ENCODE measurements at places on chromosomes 2 and 18.
A peak's percentile ranks its signal among the peaks of the same experiment; 100 is the strongest.

DNA sequence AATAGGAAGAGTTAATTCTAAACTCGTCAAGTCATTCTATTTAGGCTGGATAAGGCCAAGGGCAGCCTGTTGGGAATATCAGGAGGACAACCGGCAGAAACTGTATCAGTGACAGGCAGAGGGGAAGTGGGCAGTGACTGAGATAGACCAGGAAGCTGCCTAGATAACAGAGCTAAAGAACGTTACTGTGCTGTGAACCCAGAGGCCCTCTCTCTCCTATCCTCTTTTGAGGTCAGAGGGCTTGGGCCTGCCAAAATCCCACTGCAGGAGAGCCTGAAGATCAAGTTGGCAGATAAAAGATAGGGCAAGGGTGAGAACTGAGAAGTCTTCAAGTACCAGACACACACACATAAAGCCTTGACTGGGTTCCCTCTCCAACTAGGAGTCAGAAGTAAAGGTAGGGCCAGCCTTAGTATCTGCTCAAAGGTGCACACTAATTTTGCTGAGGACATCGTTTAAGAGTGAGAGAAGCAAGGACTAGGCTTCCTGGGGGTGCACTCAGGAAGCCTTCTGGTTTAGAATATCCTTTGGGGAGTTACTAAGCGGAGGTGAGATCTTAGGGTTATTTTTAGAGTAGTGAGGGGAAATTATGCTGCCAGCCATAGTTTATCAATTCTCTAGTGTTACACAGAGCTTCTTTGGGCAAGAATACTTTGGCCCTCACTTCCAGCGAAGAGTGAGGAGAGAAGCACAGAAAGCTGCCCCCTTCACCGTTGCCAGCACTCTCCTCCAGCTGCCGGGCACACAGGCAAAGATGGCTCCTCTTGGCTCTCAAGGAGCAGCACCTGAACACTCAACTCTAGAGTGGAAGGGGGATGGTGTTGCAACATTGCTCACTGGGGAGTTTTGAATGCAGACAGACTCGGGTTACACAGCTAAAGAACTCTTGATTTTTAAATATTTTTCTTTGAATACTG is 9.8 kb downstream of the CAVIN2 start:
- DNase-seq: no peak

- DNase-seq: no peak
These were observed 121.7 kb upstream of the GLI2 start for GRCh38 chr2:120613742-120614571.

DNA sequence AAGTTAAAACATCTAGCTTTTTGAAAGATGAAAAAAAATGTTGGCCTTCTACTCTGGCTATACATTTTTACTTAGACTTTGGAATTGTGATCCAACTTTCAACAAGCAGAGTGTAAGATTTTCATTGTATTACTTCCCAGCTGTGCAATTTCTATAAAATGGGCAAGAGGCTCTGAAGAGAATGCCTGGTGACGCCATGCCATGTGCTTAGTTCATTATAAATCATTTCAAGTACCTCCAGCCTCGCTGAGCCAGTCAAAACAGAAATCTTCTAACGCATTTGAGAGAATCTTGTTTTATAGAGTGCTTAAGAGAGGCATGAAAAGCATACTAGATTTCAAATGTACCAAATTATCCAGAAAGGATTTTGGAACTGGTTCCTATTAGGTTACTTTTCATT is 10.1 kb upstream of the STK17B start:
- DNase-seq: no peak

- DNase-seq: no peak
These were observed 127.3 kb upstream of the NYAP2 start for GRCh38 chr2:225272173-225272572.

GRCh38 chr2:54659527-54659926 is 63.9 kb upstream of the EML6 start:
- no peak for DNase-seq

DNA sequence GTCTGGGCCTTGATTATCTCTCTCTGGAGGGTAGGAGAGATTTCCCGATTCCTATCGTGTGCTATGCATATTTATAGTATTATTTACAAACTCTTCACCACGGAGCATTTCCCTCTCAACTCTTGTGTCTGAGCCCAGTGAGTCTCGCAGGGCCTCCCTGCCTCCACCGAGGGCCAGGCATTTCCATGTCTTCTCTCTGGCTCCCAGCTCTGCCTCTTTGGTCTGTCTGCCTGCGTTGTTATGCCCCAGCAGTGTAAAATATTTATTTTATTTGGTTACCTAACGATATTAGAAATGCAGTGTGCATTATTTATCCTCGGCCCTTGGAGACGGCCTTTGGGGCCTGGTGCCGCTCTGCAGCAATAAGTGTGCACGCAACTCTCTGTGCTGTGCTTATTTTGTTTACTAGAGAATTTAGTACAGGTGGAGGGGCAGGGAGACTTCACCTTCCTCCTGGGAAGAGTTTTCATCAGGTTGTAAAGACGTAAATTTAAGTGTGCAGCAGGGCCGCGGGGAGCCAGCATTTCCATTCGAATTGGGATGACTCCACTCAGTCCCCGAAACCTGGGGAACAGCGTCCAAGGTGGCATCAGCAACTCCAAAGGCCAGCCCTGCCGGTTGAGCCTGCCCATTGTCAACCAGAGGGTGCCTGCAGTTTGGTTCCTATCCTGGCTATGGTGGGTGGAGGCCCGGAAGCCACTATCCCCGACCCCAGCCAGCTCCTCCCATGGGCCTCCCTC is 100.2 kb downstream of the PTGR3 start:
- DNase-seq: no peak

DNA sequence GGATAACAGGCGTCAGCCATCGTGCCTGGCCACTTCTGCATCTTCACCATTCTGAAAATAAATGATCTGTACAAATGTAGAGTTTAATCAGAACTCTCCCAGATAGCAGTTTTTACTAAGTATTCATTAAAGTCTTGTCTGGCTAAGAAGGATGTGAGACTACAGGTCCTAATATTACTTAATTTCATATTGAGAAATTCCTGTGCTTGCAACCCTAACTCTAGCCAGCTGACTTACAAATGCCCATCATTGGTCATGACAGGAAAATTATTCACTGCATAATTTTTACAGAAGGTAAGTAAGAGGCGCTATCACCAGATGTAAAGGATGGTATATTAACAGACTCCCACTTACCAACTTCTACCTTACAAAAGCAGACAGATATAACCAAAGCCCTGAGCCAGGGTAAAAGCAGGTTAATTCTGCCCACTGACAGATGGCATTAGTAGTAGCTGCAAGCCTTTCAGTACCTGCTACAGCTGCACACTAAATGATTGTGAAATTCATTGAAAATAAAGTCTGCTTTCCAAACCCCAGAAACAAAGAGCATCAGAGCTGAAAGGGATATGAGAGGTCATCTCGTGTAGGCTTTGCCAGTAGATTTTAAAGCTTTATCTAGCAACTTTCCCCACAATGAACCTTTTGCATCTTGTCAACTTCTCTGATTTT is 271.3 kb upstream of the STON1 start:
- no peak for DNase-seq

- peak; percentile 83 for DNase-seq
These were observed 1.7 kb downstream of the TMSB10 start for GRCh38 chr2:84906900-84907714.

DNA sequence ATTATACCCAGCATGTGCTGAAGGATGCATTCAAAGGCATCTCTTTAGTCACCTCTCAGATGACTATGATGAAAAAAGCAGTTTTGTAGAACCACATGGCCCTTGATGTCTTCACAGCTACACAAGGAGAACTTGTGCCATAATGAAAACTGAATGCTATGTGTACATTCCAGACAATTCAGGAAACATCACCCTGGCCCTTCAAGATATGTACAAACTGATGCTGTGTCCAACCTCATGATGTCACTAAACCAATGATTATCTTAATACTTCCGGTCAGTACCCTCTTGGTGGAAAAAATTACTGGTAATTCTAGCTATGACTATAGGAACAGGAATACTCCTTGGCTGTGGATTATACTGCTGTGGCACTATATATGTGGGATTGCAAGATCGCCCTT is 20.0 kb downstream of the DUSP11 start:
- no peak for DNase-seq

DNA sequence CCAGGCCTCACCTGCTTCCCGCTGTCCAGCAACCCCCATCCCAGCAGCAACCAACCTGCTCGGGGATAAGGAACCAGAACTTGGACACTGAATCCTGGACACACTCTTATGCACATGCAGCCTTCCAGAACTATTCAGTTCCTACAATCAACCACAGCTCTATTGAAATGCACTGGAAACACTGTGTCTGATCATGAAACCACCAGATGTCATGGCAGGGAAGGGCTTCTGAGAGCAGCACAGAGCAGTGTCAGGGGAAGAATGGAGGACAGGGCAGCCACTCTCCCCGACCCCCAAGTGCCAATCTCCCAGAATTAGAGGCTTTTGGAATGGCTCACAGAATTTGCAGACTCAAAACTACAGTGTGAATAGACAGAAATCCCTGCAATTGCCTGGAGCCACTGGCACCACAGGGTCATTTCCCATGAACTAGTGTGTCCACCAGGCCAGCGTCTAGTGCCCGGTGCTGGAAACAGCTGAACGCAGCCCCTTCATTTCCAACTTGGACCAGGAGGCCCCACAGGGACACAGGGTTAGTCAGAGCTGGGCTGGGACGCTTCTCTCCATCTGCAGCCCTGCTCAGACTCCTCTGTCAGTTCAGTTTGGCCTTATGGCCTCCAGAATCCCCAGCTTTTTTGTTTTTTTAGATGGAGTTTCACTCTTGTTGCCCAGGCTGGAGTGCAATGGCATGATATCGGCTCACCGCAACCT is 25.5 kb downstream of the MRPL35 start:
- DNase-seq: no peak

DNA sequence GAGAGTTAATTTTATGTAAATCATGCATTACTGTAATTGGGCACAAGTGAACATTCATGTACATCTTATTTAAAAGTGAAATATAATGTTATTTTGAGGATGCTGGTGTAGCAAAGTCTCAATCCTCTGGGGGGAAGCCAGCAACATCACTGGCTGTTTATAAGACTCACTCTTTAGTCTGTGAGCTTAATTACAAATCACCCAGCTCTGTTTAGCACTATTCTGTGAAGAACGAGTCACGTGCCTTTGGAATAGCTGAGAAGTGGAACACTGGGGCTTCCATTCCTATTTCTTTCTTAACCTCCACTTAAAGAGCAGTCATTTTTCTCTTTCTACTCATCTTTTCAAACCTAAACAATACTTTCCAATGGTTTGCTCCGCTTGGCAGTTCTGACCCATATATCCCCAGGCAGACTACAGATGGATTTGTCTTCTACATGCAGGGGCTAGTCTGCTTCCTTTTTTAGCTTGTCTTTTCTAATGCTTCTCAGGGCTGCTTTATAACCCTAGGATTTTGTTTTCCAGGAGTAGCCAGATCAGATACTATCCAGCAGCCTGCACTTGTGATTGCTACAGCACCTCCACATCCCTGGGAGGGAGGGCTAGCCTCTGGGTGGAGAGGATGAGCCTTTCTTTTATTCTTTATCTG is 95.3 kb upstream of the CAVIN2 start:
- no peak for DNase-seq

- no peak for DNase-seq
These were observed 129.0 kb upstream of the ACVR2A start for GRCh38 chr2:147715807-147716206.

DNA sequence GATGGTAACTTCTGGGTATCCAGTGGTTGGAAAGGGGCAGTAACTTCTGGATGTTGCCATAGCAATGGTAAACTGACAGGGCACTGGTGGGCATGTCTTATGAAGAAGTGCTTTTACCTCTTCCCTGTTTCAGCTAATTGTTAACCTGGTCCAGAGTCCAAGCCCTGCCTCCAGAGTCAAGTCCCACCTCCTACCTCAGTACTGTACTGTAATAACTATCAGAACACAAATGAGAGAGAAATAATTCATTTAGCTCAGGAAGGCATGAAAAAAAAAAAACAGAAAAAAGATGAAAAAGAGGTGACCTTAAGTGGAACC is 237.0 kb downstream of the ZNF804A start:
- no peak for DNase-seq

GRCh38 chr2:200380091-200380561 is 73.6 kb downstream of the SPATS2L start:
- no peak for DNase-seq

GRCh38 chr2:178005756-178006155 is 66.8 kb downstream of the PDE11A start:
- no peak for DNase-seq

DNA sequence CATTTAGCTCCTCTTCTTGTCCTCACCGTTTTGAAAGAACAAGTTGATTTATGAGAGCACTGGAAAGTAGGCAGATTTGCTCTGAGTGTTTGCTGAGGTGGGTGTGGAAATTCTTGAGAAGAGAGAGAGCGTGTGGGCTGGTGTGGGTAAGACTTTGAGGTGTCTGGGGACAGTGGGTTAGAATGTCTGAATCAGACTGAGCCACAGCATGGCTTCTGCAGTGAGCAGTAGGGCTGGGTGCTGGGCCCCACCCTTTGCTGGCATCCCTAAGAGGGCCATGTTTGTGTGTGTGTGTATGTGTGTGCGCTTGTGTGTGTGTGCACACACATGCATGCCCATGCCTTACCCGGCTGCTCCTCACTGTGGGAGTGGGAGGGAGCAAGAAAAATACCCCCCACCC is 63.7 kb downstream of the COPS8 start:
- DNase-seq: no peak

- no peak for DNase-seq
These were observed 757.7 kb downstream of the EPHA4 start for GRCh38 chr2:220814441-220814840.

DNA sequence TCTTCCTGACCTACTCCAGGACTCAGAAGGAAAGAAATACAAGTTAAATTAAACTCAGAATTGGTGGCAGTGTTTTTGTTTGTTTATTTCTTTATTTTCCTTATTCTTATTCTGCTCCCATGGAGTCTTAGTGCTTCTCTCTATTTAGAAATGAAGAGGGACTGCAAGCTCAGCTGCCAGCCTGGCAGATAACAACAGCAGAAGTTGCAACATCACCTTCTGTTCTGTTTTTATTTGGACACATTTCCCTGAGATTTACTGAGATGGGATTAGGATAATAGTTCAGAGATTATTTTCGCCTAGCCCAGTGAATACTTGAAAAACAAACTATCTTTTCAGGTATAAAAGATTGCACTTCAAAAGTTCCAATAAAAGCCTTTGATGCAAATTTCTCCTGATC is 70.4 kb upstream of the DTNA start:
- no peak for DNase-seq

DNA sequence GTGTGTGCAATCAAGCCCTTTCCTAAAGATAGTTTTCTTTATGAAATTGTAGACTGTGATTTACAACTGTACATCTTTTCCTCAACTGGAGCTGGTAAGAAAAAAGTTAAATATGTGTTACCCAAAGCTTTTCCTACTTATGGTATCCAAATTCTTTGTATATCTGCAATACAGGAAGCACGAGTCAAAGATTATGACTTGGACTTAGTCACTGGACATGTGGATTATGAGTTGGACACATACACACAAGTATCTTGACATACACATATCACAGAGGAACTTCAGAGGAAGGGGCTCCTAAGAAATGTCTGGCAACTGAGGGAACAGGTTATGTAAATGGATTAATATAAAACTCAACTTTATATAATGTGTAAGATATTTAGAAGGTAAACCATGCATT is 35.2 kb downstream of the PRELID3A start:
- DNase-seq: no peak

GRCh38 chr2:77336013-77336412 is 186.2 kb downstream of the LRRTM4 start:
- DNase-seq: no peak

GRCh38 chr2:96154506-96155380 is 9.5 kb upstream of the DUSP2 start:
- no peak for DNase-seq

Data from H4 (cell line).